ENCODE measurements at places on chromosomes 11 and 22.

DNA sequence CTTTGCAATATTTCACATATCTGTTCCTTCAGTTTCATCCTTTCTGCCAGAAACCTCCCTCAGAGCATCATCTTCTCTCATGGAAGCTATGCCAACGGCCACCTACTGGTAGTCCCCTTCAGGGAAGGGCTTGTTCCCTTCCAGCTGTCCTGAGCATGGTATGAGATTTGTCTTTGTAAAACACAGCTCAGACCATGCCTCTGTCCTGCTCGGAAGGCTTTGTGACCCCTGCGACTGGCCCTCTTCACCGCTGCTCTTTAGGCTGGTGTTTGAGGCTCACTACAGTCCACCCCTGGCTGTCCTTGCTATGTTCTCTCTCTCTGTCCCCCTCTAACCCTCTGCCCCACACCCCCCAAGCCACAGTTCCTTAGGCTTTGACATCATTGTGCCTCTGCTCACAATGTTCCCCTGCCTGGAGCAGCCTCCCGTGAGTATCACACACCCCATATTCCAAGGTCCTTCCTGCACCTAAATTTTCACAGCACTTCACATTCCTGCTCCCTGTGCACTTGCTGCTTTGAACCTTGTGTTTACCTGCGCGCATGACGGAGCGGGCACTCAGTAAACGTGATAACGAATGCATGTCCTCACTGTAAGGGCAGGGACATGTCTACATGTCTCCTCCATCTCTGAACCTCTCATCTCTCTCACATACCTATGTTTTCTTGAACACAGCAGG lies 24.0 kb upstream of the ACER3 start:
- no peak for DNase-seq

GRCh38 chr22:31346733-31347250 lies 646 bp upstream of the PATZ1 start:
- peak; percentile 54 for DNase-seq

GRCh38 chr11:57155838-57156607 lies 25.7 kb upstream of the LRRC55 start:
- DNase-seq, result no peak

DNA sequence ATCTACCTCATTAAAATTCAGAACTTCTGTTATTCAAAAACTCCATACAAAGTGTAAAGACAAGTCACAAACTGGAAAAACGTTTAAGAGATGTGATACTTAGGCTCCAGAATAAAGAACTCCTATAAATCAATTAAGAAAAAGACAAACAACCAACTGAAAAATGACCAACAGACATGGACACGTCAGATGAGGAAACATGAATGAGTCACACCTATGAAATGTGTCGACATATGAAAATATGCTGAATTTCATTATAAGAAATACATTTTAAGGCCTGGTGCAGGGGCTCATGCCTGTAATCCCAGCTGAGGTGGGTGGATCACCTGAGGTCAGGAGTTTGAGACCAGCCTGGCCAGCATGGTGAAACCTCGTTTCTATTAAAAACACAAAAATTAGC lies 78.7 kb downstream of the ENTHD1 start:
- no peak for DNase-seq

GRCh38 chr22:38246692-38247091 lies 26.1 kb downstream of the TMEM184B start:
- DNase-seq, result no peak

- DNase-seq, result no peak
Measured at GRCh38 chr11:2088746-2089535, 50.2 kb downstream of the IGF2 start.

DNA sequence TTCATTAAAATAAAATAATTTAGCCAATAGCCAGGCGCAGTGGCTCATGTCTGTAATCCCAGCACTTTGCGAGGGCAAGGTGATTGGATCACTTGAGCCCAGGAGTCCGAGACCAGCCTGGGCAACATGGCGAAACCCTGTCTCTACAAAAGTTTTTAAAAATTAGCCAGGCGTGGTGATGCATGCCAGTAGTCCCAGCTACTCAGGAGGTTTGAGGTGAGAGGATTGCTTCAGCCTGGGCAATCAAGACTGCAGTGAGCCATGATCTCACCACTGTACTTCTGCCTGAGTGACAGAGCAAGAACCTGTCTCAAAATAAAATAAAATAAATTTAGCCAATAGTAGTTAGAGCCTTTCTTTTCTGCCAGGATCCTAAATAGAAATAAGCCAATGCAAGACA lies 12.2 kb downstream of the HPS5 start:
- DNase-seq, result no peak

DNA sequence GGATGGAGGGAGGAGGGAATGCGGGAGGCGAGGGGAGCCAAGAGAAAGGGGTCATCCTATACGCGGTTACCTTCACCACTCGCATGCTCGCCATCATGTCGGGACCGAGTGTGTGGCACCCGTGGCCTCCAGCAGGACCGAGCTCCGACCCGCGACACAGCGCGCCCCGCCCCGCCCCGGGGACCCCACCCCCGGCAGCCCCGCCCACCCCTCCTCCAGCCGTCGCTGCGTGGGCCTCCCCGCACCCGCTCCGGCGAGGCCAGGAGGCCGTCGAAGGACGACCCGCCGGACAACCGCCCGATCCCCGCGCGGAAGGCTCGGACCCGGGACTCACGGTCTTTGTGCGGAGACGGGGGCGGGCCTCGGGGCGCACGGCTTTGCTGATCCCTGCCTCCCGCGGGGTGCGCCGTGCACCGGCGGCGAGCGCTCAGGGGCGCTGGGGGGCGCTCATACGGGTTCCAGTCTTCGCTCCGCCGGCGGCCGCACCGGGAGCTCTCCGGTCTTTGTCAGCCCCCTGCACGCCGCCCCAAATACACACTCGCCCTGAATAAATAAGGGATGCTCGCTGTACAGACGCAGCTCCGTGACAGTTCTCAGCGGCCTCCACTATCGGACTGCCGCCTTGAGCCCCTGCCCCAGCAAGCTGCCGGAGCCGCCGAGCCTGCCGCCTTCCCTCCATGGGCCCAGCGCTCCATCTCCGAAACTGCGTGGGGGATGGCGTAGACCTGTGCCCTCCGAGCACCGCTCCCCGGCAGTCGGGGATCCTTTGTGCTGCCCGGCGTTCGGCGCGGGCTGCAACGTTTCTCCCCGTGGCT lies at the start of gene UBE2L6:
UBE2L6 (minus strand) TSS at position 158 of the 815 bp plus-strand sequence; CDS start at position 97, 61 bp downstream.
- DNase-seq, result peak; percentile 48

GRCh38 chr11:92642177-92642931 lies 327.1 kb upstream of the MTNR1B start:
- DNase-seq, result peak; percentile 56

DNA sequence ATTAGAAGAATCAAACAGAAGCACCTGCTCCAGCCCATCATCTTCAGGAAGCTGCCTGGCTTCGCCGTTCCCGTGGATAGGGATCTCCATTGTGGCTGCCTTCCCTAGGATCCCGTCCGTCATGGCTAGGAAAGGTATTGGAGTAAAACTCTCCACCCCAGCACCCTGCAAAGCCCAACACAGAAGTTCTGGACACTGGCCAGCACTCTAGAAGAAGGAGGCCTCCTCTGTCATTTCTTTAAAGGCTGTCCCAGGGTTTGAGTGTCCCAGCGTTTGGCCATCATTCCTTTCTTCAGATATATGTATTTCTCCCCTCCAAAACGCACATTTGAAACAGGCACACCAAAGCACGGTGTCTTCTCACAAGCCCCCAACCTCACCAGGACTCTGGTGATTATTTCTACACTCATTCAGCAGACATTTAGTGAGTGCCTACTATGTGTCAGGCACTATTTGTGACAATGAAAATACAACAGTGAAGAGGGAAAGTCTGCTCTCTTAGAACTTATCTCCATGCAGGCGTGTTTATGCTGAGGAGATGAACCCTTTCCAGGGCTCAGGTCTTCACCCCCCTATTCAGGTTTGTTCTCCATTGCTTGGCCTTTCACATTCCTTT lies 724 bp downstream of the ARFIP2 start:
- no peak for DNase-seq

- DNase-seq, result no peak
Measured at GRCh38 chr11:65262381-65262680, 569 bp downstream of the POLA2 start.

DNA sequence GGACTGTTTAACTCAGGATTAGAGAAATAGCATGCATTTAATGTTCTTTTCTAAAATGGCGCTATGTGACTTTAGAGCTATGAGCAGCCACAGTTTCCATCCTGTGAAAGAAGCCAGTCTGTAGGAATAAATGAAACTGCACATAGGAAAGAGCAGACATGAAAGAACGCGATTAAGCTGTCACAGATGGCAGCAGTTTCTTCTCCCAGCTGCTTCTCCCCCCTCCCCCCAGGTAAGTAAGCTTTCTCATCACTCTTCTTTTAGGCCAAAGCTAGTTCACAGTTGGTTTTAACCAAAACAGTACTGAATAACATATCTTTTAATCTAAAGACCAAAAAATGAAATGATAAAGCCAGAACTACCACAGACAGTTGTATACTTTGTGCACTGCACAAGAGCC lies 266.4 kb downstream of the KCNA4 start:
- no peak for DNase-seq

DNA sequence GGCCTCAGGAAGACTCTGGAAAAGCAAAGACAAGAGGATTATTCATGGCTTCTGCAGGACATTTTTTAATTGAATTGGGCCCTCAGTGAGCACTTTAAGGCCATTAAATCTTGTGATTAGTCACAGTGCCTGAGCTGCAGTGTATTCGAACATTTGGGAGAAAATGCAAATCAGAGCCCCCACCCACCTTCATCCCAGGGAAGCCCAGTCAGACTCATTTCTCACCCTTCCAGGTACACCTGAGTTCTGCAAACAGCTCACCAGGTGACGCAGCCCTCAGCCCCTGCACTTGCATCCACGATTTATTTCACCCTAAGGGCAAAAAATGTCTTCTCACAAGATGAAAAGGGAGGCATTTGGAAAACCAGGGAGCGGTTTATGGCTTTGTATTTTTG lies 128.7 kb downstream of the MPPED1 start:
- DNase-seq, result peak; percentile 35

DNA sequence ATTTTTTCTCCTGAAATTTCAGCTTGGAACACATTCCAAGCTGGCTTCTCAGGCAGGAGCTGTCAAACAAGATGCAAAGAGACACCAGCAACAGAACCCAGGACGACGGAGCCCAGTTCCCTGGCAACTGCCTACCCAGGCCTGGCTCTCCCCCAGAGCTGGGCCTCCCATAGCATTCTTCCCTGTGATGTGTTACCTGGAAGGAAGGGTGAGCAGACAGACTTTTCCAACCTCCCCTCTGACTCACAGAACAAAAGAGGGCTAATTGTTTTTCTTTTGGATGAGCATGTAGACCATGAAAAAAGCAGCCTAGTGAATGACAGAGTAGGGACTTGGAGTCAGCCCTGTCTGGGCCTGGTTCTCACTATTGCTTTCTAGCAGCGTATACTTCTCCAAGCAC lies 55.3 kb upstream of the BMAL1 start:
- DNase-seq, result no peak

DNA sequence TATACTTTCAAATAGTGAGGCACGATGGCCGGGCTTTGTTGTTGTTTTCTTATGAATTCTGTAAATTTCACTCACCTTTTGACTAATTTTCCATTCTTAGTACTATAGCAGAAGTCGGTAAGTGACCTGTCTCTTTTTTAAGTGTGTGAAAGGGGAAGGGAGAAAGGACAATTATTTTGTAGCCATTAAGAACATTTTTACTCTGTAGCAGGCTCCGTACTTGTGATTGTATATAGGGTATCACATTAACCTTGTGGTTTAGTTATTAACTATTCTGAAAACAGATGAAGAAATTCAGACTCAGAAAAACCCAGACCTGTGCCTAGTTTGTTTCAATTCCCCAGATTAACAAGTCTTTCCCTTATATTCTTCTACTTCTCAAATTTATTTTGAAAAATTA lies 78.7 kb downstream of the CASP12 start:
- no peak for DNase-seq

DNA sequence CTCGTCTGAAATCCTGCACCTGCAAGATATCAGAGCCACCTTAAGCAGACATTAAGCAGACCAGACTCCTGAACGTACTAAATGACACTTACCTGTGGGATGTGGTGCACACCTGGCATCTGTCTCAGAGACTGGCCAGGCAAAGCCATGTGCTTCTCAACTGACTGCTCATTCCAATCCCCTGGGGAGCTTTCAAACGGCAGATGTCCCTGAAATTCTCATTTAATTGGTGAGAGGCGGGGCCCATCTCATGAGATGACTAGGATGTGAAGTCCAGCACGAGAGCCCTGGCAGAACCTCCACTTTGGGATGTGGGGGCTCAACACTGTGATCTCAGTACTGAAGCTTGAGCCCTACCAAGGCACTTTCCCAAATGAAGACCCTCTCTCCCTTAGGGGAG lies 84.9 kb upstream of the HMGXB4 start:
- peak; percentile 91 for DNase-seq

DNA sequence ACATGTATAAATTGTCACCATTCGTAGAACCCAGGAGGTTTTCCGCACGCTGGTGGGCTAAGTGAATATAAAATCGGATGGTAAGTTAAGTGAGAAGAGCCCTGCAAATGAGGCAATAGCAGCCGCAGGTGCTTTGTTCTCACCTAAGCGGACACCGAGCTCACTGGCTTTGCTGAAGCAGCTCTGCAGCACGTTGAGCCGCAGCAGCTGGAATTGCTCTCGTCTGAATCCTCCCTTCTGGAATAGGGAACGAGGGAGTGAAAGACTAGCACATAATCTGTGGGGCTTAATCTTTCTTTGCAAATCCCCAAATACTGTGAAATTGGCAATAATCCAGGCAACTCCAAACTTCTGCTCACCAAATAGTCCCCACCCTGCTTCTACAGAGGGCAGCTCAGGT lies 488.1 kb downstream of the NTM start:
- DNase-seq, result no peak

DNA sequence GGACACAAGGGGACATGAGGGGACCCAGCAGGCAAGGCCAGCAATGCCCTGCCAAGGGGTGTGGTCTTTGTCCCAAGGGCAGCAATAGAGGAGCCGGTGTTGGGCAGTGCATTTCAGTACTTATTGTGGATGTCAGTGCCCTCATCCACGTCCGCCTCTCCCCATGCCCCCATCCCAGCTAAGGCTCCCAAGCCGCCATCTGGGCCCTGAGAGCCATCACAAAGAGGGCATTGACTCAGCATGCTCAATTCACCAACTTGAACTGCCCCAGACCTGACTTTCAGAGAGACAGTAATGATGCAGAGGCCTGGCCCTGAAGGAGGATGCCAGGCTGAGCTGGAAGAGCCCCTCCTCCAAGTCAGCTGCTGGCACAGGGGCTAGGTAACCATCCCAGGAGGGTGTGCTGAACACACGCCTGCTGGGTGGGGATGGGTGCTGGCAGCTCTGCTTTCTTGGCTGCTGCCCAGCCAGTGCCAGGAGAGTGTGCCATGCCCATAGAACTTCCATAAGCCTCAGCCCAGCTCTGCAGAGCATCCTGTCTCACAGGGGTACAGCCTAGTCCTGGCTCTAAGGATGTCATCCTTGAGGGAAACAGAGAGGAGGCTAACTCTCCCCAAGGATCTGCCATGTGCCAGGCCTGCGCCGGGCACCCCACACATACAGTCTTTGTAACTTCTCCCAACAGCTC lies 46.5 kb downstream of the PDE2A start:
- no peak for DNase-seq
